ENCODE measurements at places on chromosomes 4 and X. TPM values are rescaled to one million over a fixed set of nuclear protein-coding genes. Genes with fewer than 3 reads are reported as not detected.
A peak's percentile ranks its signal among the peaks of the same experiment; 100 is the strongest.

The GAB3 gene
- 5.3 TPM for total RNA-seq

The PDS5A gene
- 49.4 TPM for total RNA-seq

DNA sequence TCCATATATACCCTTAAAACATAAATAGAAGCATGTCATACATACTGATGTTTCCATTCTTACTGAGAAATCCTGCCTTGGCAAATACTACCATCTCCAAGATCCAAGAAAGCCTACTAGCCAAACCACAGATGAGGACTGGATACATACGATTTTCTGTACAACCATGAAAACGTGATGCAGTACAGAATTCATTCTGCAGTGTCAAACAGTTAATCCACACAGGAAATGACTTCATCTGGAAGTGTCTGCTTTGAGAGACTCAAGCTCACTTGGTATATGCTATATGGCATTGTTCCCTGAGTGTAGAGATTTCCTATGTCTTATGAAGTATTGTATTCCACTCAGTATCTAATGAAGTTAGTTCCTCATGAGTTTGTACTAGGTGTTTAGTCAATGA lies 94.3 kb downstream of the CT47B1 start:
- no peaks in the 10 kb centered on the region for H3K27me3 ChIP-seq
- no peaks in the 10 kb centered on the region for H3K36me3 ChIP-seq
- DNase-seq: no peak
- H3K27ac ChIP-seq: no peak overlapping the region

- DNase-seq: no peak
- H3K36me3 ChIP-seq: no peaks in the 10 kb centered on the region
- H3K4me1 ChIP-seq: peaks cover 6% of the 10 kb centered on the region
Observed at GRCh38 chrX:39866229-39866628, 231.5 kb downstream of the BCOR start.

DNA sequence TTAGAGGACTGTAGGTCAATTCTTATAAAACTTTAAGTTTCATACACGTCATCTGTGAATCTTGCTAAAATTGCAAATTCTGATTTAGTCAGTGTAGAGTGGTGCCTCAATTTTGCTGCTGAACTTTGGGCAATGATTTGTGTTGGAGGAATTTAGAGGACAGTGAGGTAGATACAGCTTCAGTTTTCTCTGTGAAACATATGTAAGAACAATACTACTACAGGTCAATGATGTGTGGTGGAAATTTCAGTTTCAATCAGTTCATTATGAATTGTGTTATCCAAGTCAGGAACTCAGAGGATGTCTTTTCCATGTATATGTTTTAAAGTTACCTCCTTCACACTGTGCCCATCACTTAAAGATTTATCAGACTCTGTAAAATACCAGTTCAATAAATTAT lies 1597.8 kb upstream of the PCDH10 start:
- no peak overlapping the region for H3K27ac ChIP-seq
- no peak overlapping the region for H3K4me3 ChIP-seq

The DRP2 gene
- 9.8 TPM for total RNA-seq

The TMPRSS11B gene
- not detected for total RNA-seq

GRCh38 chrX:108584617-108585211 lies 145.1 kb downstream of the COL4A5 start:
- peaks cover 4% of the 10 kb centered on the region for H3K27me3 ChIP-seq
- H3K4me1 ChIP-seq: no peaks in the 10 kb centered on the region
- H3K4me3 ChIP-seq: no peak overlapping the region
- no peak overlapping the region for H3K27ac ChIP-seq
- peak; percentile 2 for DNase-seq

DNA sequence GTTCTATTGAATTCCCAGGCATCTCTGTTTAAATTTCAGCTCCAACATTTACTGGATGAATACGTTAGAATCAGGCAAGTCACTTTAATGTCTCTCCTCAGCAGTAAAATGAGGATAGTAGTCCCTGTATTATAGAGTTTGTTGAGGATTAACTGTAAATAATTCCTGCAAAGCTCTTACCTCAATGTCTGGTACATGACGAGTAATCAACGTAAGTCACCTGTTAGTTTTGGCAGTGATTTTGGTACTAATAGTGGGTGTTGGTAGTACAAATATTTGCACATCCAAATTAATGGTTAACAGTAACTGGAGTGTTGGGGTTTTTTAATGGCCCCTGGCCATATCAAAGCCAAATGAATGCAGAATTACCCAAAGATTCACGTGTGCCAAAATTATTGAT lies 189.8 kb upstream of the GALNT7 start:
- H3K4me3 ChIP-seq: no peak overlapping the region
- H3K36me3 ChIP-seq: no peaks in the 10 kb centered on the region
- no peak overlapping the region for H3K27ac ChIP-seq
- H3K27me3 ChIP-seq: no peaks in the 10 kb centered on the region
- DNase-seq: no peak

- no peak overlapping the region for H3K4me3 ChIP-seq
- H3K4me1 ChIP-seq: no peaks in the 10 kb centered on the region
- H3K27me3 ChIP-seq: no peaks in the 10 kb centered on the region
- DNase-seq: peak; percentile 21
Observed at GRCh38 chrX:46477435-46477834, 67.8 kb downstream of the ZNF674 start.

GRCh38 chr4:130154901-130155300 lies 1058.9 kb downstream of the C4orf33 start:
- H3K4me3 ChIP-seq: no peak overlapping the region
- no peak overlapping the region for H3K27ac ChIP-seq

The IL9R gene
- total RNA-seq: 0.10 TPM

DNA sequence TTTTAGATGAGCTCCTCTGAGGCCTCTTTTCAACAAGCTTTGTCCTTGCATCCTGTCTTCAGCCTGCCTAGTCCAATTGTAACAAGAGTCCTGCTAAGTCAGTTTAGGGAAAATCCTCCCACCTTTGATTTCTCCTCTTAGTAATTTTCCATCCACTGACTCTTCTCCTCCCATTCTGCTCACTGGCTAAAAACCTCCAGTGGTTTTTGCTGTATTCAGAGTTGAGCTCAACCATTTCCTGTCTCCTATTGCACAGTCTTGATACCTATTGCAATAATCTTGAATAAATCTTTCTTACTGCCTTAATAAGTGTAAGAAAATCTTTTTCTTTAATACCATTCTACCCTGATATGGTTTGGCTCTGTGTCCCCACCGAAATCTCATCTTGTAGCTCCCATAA lies 117.8 kb upstream of the ENPP6 start:
- DNase-seq: no peak
- no peaks in the 10 kb centered on the region for H3K27me3 ChIP-seq
- no peaks in the 10 kb centered on the region for H3K36me3 ChIP-seq
- H3K4me3 ChIP-seq: no peak overlapping the region

DNA sequence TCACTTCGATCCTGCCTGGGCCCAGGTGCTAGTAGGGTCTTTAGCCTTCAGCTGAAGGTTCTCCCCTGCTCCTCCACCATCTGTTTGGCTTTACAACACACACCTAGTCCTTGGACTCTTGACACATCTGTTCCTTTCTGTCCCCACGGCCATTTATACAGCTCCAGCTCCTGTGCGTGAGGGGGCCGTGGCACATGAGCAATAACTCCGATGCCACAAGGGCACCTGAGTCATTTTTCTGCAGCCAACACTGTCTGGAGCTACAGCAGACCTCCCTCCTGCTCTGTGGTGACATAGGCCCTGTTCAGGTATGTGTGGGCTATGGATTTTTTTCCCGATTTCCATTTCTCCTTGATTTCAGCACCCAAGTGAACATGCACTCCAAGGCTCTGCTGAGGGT lies 44.7 kb upstream of the BCOR start:
- no peak for DNase-seq
- peaks cover 38% of the 10 kb centered on the region for H3K27me3 ChIP-seq
- no peak overlapping the region for H3K4me3 ChIP-seq
- no peaks in the 10 kb centered on the region for H3K36me3 ChIP-seq
- no peak overlapping the region for H3K27ac ChIP-seq

GRCh38 chr4:170139764-170140163 lies 50.0 kb upstream of the AADAT start:
- H3K36me3 ChIP-seq: no peaks in the 10 kb centered on the region
- DNase-seq: no peak
- no peak overlapping the region for H3K4me3 ChIP-seq
- H3K27ac ChIP-seq: no peak overlapping the region
- no peaks in the 10 kb centered on the region for H3K4me1 ChIP-seq

DNA sequence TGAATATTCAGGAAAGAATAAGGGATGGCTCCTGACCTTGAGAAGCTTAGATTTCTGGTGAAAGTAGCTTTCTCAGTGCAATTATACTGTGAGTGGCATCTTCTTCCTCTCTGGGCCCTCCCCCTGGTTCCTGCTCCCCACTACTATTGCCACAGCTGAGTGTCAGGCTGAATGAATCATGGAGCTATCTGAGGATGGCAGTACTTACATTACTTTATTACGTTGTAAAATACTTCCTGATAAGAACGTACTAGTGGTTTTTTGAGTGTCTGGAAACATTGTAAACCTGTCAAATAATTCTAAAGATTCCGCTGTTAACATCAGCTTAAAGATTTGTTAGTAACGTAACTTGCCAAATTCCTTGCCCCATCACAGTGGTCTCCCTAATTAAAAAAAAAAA lies 36.2 kb downstream of the ARHGAP10 start:
- no peak for DNase-seq
- H3K4me1 ChIP-seq: no peaks in the 10 kb centered on the region

- no peak overlapping the region for H3K27ac ChIP-seq
- peak; percentile 6 for DNase-seq
- H3K4me3 ChIP-seq: no peak overlapping the region
- no peaks in the 10 kb centered on the region for H3K36me3 ChIP-seq
- H3K27me3 ChIP-seq: no peaks in the 10 kb centered on the region
Observed at GRCh38 chrX:145190801-145191389, 56.4 kb upstream of the SPANXN1 start.

- no peak overlapping the region for H3K4me3 ChIP-seq
- no peaks in the 10 kb centered on the region for H3K27me3 ChIP-seq
- no peak overlapping the region for H3K27ac ChIP-seq
- no peak for DNase-seq
- no peaks in the 10 kb centered on the region for H3K36me3 ChIP-seq
Observed at GRCh38 chr4:115873048-115873447, 759.6 kb upstream of the NDST4 start.

DNA sequence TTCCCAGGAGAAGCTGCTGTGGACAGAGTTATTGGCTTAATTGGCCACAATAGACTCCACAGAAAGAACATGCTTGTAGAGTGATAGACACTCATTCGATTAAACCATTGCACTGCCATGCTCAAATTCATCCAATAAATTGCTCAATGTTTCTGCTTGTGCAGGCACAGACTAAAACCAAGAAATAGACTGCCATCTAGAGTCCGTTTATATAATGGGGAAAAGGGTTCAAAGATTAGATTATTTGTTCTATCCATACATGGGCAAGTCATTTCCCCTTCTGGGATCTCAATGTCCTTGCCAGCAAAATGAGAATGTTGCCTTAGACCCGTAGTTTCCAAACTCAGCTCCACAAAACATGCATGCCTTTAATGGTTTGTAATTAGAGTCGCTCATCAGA lies 8.7 kb downstream of the SMIM10 start:
- peaks cover 10% of the 10 kb centered on the region for H3K27me3 ChIP-seq
- no peaks in the 10 kb centered on the region for H3K4me1 ChIP-seq
- H3K27ac ChIP-seq: no peak overlapping the region
- H3K4me3 ChIP-seq: no peak overlapping the region
- H3K36me3 ChIP-seq: no peaks in the 10 kb centered on the region

- H3K36me3 ChIP-seq: no peaks in the 10 kb centered on the region
- H3K27me3 ChIP-seq: peaks cover 2% of the 10 kb centered on the region
- no peak for DNase-seq
- no peaks in the 10 kb centered on the region for H3K4me1 ChIP-seq
- H3K27ac ChIP-seq: no peak overlapping the region
- H3K4me3 ChIP-seq: no peak overlapping the region
Observed at GRCh38 chrX:95056901-95057300, 1382.9 kb downstream of the FAM133A start.

DNA sequence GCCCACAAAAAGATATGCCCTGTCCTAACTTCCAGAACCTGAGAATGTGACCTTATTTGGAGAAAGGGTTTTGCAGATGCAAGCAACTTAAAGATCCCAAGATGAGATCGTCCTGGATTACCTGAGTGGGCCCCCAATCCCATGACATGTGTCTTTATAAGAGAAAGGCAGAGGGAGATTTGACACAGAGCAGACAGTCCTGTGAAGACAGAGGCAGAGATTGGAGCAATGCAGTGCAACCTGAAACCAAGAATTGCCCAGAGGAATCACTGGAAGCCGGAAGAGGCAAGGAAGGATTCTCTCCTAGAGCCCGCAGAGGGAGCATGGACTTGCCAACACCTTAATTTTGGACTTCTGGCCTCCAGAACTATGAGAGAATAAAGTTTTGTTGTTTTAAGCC lies 171.5 kb downstream of the SMIM20 start:
- DNase-seq: no peak
- H3K4me1 ChIP-seq: no peaks in the 10 kb centered on the region
- H3K27ac ChIP-seq: no peak overlapping the region
- no peaks in the 10 kb centered on the region for H3K27me3 ChIP-seq
- no peaks in the 10 kb centered on the region for H3K36me3 ChIP-seq
- no peak overlapping the region for H3K4me3 ChIP-seq

DNA sequence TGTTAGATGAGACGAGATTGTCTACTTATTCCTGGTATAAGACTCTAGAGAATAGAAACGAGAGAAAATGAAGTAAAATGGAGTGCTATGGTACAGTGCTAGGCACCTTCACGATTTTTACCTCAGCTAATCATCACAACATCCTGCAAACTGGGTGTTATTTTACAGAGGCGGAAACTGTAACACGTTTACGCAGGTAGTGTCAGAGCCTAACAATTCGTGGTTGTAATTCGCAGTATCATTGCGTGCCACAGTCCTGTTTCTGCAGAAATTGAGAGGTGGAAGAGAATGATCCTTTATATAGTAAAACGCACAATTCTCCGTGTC lies 383 bp upstream of the TBC1D19 start:
- no peak for DNase-seq
- H3K27ac ChIP-seq: peak overlapping the region; percentile 76
- no peaks in the 10 kb centered on the region for H3K27me3 ChIP-seq

The CXorf51A gene
- total RNA-seq: not detected

DNA sequence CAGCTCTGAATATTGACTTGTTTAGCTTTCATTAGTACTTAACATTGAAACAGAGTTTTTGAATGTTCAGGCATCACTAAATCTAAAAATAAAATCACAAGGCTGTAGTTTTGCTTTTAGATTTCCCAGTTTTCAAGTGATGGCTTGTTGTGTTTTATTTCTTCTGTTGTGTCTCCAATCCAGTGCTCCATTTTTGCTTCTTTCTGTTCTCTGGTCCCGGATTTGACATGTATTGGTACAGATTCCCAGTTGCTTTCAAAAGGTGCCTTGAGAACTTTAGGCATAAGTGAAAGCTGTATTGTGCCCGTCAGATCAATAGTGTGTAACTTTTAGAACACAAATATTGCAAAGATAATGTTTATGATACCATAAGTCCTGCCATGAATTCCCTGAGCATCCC lies 53.2 kb downstream of the ARHGAP10 start:
- no peak overlapping the region for H3K4me3 ChIP-seq
- H3K27ac ChIP-seq: no peak overlapping the region
- no peaks in the 10 kb centered on the region for H3K27me3 ChIP-seq

GRCh38 chr4:128635141-128635954 lies 174.2 kb upstream of the JADE1 start:
- peak overlapping the region; percentile 75 for H3K27ac ChIP-seq
- H3K27me3 ChIP-seq: no peaks in the 10 kb centered on the region
- H3K4me3 ChIP-seq: no peak overlapping the region

The CXorf65 gene
- total RNA-seq: not detected

Data from spinal cord (tissue), 10 donors.